ENCODE measurements at places on chromosomes 7 and 10.
A peak's percentile ranks its signal among the peaks of the same experiment; 100 is the strongest.

DNA sequence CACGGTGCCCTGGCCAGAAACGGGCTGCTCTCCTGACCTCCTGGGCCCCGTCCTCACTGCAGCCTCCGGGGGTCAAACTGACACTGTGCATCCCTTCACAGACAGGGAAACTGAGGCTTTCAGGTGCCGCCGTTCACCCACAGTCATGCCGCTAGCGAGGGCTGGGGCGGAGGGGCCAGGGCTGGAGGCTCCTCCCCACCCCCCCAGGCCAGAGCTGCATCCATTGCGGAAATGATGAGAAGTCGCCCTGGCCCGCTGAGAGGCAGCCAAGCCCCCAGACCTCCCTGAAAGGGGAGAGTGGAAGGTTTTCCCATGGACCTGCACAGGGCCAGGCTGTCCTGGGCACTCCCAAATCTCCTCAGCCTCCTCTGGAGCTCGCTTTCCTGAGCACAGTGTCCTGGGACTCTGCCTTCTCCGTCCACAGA, 16.5 kb upstream of the INPP5A start:
- peak; percentile 13 for DNase-seq

DNA sequence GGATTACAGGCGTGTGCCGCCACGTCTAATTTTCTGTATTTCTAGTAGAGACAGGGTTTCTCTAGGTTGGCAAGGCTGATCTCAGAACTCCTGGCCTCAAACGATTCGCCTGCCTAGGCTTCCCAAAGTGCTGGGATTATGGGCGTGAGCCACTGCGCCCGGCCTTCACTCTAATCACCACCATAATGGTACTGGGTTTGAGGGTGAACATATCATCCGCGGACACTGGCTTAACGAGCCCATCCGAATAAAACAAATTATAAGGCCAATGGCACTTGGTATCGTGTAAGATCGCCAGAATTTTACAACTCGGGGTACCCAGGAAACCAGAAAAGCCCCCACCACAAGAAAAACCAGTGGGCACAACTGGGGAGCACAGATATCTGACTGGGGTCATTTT, 580 bp downstream of the FAM200A start:
- no peak for DNase-seq

DNA sequence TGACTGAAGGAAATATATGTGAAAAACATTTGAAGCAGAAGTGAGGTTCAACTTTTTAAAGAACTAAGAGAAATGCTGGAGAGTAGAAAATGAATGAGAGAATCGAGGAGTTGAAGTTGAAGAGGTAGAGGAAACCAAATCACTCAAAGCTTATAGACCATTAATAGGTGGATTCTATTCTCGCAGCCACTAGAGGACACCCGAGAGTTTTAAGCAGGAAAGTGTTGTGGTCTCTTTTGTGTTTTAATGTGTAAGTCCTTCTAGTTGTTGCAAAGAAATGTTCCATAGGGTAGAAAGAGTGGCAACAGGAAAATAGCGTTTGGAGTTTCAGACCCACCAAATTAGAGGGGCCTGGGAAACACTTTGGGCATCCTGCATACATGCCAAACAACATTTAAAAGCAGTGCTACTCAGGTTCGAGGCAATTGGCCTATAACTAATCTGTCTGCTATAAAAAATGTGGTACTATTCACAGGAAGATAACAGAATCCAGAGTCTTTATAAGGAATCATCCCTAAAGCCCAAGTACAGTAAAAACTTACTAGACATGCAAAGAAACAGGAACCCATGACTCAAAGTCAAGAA, 75.3 kb upstream of the TAS2R16 start:
- no peak for DNase-seq

- DNase-seq, result no peak
Measured at GRCh38 chr10:119541459-119542356, 811 bp downstream of the RGS10 start.

DNA sequence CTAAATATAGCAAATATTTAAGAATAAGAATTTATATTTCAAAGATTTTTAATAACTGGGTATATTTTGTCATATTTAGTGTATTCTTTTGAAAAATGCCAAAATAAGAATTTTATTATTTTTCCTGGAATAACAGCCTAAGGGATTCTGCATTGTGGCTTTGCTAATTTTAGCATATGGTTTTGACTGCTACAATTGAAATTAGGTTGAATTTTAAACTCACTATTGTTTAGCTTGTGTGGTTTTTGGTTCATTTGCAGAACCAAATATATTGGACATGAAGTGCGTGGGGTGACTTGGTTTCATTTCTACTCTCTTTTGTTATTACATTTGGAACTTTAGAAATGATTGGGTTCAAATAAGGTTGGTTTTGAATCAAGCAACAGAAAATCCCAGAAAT, 35.5 kb downstream of the ZNF273 start:
- DNase-seq, result no peak

GRCh38 chr7:30642789-30643188, 39.5 kb downstream of the CRHR2 start:
- no peak for DNase-seq

DNA sequence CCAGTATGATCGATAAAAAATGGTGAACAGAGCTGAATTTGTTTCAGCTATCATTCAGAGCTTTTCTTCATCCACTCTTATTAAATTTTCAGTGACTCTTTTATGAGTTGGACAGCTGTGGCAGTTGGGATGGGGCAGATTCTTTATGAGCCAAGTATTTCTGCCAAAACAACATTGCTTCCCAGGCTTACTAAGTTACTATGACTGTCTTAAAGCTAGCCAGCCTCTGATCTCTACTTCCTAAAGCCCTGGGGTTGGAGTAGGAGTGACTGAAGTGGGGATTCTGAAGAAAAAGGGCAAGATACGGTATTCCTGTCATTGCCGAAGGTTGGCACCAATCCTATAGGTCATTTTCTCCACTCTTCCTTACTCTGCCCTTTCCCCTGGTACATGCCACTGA, 12.7 kb downstream of the RPP30 start:
- no peak for DNase-seq

- no peak for DNase-seq
Measured at GRCh38 chr10:34816501-34817002, 1.5 kb upstream of the PARD3 start.

DNA sequence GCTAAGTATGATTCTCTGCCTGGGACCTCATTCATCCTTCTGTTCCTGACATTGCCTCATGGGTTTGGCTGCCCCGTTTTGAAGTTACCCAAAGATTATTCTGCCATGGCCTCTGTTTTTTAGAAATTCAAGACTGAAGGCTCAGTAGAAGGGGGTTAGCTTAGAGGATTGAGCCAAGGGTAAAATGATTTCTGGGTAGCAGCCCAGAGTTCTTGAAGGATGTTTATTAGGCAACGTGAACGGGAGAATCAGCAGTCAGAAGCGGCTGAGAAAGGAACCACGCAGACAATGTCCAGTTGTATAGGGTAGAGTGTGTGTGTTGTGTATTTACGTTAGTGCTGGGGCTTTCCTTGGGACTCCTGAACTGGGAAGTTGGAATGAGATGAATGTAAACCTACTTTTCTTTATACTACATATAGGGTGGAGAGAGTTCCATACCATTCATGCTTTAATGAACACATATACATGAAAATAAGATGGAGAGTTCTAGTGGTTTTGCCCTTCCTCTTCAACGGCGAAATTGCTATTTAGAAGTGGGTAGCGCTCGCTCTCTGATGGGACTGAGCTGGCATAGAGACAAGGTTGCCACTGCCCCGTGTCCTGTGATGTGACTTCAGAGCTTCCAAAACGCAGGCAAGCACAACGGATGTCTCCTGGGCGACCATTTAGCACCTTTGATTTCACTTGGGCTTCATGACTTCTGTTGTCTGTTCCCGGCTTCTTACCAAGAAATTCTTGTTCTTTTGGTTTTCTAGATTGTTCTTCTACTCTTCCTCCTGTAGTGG, 35.0 kb upstream of the IL15RA start:
- no peak for DNase-seq

GRCh38 chr10:42866115-42866995, 83.8 kb downstream of the BMS1 start:
- DNase-seq, result peak; percentile 56

DNA sequence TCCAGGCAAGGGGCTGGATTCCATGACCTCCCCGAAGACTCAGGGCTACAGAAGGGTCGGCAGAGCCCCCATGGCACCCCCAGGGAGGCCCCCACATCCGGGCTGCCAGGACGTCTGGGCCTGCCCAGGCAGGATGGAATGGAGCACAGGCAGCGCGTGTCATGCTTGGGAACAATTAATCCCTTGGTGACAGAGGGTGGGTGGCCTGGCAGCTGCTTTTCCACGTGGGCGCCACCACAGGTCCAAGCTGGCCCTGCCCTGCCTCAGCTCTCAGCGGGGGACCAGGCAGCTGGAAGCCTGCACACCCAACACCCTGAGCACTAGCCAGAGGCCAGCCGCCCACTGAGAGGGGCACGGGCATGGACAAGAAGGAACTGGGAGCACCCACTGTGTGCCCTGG, 11.4 kb downstream of the ELN start:
- DNase-seq, result no peak

- no peak for DNase-seq
Measured at GRCh38 chr10:75429159-75429827, 2.1 kb upstream of the LRMDA start.

GRCh38 chr10:2760736-2761135, 306.6 kb upstream of the PFKP start:
- DNase-seq, result no peak

DNA sequence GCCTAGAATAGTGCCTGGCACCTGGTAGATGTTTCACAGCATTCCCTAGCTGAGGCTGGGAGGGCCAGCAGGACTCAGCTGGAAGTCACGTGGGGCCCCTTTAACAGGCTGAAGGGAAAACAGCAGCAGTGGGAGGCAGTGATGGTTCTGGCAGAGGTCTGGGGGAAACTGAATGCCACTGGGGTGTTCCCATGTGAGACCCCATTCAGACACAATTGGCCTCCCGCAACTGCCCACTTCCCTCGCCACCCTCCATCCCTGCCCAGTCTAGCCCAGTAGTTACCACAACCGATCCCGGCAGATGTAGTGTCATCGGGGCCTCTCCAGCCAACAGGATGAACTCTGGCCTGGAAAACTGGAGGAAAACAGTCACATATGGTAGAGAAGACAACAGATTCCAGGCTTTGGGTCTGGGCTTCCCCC, 38.3 kb downstream of the FRMPD2 start:
- DNase-seq, result no peak

DNA sequence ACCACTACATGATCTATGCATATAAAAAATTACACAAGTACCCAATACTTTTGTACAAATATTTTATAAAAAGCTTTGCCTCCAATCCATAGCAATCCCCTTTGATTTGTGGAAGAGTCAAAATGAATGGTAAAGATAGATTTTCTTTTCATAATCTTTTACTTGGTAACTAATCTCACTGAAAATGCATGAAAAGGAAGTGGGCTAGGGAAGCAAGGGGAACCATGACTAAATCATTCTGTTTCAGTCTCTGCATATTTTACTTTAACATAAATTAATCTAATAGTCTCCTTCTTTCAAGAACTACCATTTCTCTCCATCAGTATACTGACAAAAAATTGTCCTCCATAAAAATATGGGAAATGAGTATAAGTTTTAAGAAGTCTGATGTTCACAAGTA, 96.9 kb downstream of the TES start:
- no peak for DNase-seq

GRCh38 chr7:6553448-6554044, 2.3 kb upstream of the GRID2IP start:
- no peak for DNase-seq

DNA sequence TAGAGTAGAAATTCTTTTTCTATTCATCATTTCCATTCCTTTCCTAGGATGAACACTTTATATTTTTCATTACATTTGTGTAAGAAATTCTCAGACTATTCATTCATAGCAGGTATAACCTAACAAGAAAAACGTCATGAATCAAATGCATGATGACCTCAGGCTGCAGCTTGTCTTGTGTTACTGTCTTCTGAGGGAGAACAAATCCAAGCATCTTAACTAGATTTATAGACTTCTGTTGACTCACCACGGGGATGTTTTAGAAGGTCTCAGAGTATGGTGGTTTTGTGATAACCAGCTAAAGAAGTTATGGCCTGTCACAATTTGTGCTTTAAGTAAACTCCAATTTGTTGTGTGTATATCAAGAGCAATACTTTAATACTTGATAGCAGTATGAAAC, 102.7 kb downstream of the ANKRD7 start:
- DNase-seq, result no peak

DNA sequence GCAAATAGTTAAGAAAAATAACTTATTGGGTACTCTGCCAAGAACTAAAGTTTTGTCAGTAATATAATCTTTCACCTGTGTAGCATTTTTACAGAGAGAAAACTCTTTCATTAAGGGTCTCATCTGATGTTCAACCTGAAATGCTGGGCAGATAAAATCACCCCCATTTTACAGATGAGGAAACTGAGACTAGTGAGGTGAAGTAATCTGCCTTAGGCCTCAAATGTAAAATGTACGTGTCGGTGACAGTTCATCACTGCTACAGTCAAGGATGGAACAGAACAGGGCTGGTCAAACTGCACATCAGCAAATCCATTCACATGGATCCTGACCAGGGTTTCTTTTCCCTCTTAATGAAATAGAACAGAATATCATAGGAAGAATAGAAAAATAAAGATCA, 121.8 kb downstream of the RAPGEF5 start:
- no peak for DNase-seq

DNA sequence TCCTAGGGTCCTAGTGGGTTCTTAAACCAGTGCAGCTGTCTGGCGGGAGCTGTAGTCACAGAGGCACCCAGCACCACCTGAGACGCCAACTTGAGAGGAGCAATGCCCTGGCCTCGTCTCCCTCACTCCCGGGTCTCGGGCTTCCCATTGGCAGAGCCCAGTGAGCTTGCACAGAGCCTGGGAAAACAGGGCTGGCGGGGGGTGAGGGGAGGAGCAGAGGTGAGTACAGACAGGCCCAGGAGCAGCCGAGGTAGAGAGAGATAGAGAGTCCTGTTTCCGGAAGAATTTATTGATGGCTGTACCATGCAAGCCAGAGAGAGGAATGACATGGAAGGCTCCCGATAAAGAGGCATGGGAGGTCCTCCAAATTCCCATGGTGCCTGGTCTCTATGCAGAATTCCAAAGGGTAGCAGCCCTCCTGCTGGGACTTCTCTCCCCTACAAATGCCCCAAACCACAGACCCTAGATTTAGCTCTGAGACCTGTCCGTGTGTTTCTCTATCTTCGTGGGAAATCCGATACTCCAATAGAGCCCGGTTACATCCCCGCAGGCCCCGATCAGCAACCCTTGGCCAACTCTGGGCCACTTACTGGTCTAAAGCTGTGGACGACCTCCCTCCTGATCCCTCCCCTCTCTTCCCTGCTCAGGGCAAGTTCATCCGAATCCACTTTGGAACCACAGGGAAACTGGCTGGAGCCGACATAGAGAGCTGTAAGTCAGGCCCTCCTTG, 20.3 kb upstream of the MYH16 start:
- DNase-seq, result no peak

GRCh38 chr7:37180828-37181549, 267.7 kb downstream of the ELMO1 start:
- DNase-seq, result no peak

DNA sequence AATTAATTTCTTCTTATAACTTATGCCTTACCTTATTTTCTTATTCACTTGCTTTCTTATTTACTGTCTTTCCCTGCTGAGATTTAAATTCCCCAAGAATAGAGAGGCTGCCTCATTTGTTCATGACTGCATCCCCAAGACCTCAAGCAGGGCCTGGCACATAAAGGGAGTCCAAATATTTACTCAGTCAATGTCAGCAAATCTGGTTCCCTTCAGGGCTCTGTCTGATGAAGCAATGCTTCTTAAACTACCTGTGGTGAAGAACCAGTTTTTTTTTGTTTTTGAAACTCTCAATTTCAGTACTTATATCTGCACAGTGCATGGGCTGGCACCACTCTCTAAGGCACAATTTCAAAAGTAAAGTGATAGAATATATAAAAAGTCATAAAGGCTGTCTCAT, 4.7 kb downstream of the ZNF239 start:
- no peak for DNase-seq

- no peak for DNase-seq
Measured at GRCh38 chr10:117710181-117710798, 167.7 kb downstream of the EMX2 start.
